Stimulated activated CD8-positive, alpha-beta memory T cell treated with anti-CD3 and anti-CD28 coated beads, Interleukin-15, amount 100 ng/mL, for 48 hours (primary cell): ENCODE measurements at places on chromosomes 5 and 9.

GRCh38 chr5:101143526-101143925 lies 240.4 kb upstream of the ST8SIA4 start:
- DNase-seq: no peak

GRCh38 chr9:123011380-123011779 lies 22.1 kb upstream of the GPR21 start:
- DNase-seq: no peak

- no peak for DNase-seq
Measured at GRCh38 chr5:126365446-126366198, 57.6 kb upstream of the GRAMD2B start.

DNA sequence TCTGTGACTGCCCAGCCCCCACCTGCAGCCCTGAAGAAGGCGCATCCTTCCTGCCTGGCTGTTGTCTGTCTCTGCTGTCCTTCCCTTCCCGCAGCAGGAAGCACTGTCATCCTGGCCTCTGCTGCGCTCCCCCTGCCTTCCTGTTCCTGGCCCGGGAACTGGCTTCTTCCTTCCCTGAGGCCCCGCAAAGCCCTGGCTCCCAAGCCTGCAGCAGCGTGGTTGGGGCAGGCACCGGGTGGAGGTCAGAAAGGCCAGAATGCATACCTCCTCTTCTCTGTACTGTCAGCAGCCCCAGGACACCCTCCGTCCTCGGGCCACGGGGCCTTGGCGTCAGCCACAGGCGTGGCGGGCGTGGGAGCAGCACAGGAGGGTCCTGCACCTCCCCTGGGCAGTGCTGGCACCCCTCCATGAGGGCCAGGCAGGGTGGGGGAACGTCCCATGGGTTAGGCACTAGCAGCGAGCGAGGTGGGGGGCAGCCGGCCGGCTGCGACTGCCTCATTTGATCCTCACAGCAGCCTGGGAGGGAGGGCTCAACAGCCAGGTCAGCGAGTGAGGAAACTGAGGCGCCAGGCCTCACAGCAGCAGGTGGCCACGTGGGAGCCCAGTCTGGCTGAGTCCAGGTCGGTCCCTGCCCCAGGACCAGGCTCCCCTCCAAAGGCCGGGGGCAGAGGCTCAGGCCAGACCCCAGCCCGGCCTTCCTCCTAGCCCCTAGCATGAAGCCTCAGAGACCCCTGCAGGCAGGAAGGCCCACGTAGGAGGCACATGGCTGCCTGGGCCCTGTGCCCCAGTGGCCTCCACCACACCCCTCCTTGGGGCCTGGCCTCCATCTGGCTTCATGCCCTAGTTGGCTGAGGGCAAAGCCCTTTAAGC lies 9.4 kb downstream of the FLT4 start:
- DNase-seq: no peak
